ENCODE measurements at places on chromosomes 4 and X. TPM values are rescaled to one million over a fixed set of nuclear protein-coding genes. Genes with fewer than 3 reads are reported as not detected.

ABCB7 gene
- 22.4 TPM for total RNA-seq

DMRTC1 gene
- total RNA-seq = not detected

CSN1S1 gene
- total RNA-seq = not detected

GAGE12J gene
- total RNA-seq = not detected

APEX2 gene
- total RNA-seq = 10.2 TPM
